ENCODE measurements at places on chromosomes 3 and 15.

- DNase-seq: no peak
These were observed 100.0 kb downstream of the MME start for GRCh38 chr3:155179966-155180757.

DNA sequence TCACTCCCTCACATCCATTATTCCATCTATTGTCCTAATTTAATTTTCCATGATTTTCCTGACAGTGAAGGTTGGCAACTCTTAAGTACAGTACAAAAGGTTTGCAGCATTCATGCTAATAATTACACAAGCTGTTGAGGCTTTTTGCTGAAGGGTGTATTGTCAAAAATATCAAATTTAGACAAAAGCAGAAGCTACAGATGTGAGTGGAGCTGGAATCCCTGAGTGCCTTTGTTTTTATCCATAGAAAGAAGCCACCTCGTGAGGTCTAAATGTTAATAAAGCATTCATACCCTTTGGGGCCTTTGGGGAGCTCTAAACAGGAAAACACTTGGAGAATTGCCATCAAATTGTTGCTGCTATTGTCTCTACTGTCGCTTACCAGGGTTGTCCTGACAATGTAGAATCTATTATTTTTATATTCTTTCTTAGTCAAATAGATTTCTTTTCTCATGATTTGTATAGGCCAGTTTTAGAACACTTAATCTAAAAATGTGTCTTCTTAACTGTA, 185.8 kb upstream of the ROBO1 start:
- DNase-seq: no peak

GRCh38 chr3:13123013-13123654, 49.9 kb upstream of the IQSEC1 start:
- DNase-seq: no peak

DNA sequence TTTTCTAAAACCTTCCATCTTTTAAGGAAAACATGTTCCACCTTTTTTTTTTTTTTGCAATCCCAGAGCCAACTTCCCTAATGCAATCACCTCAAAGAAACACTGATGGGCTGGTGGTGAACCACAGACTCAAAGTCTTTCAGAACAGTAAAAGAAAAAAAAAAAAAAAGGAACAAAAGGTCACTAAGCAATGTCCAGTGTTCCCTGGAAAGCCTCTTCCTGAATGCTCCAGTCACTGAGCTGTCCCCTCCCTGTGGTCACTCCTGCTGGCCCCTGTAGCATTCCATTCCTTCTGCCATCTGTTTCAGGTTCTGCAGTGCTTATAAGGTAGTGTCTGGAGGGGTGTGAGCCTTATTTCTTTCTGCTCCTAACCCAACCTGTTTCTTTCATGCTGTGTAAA, 53.3 kb downstream of the AAGAB start:
- no peak for DNase-seq

DNA sequence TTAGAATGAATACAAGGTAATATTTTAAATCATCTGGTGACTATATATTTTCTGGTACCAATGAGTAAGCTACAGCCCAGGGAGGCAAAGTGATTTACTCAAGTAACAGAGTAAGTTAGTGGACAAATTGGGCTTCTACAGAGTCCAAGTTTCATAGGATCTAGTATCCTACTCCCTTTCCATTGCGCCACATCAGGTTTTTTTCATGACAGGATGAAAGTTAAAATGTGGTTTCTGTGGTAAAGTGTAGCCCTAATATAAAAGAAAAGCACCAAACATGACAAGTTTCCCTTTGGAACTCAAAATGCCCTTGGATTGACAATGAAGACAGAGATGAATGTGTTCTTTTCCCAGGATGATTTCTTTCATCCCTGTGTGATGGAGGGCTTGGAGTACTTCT, 350.8 kb upstream of the ZNF385D start:
- DNase-seq: no peak

DNA sequence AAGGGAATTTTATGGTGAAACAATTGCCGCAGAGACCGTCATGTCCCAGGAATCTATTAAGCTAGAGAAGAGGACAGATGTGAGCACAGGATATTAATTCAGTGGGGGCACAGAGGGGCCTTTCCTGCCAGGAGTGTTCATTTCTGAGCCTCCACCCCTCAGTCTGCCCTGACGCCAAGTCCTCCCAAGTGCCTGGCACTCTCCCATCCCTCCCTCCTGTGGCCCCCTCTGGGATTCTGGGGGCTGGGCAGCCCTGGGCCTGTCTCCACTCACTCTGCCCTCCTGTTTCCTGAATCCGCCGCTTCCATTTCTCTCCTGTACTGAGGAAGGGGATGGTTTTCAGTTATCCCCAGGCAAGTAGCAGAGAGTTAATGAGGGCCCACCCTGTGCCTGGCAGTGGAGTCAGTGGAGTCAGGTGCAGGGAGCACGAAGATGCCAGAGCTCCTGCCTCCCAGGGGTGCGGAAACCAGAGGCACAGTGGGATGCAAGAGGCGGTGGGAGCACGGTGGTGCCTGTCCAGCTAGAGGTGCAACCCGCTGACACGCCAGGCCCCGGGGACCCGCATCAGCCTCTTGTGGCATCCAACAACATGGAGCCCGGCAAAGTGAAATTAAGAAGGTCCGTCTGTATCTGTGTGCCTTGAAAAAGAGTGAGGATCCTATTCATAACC, 212.5 kb downstream of the XXYLT1 start:
- no peak for DNase-seq

DNA sequence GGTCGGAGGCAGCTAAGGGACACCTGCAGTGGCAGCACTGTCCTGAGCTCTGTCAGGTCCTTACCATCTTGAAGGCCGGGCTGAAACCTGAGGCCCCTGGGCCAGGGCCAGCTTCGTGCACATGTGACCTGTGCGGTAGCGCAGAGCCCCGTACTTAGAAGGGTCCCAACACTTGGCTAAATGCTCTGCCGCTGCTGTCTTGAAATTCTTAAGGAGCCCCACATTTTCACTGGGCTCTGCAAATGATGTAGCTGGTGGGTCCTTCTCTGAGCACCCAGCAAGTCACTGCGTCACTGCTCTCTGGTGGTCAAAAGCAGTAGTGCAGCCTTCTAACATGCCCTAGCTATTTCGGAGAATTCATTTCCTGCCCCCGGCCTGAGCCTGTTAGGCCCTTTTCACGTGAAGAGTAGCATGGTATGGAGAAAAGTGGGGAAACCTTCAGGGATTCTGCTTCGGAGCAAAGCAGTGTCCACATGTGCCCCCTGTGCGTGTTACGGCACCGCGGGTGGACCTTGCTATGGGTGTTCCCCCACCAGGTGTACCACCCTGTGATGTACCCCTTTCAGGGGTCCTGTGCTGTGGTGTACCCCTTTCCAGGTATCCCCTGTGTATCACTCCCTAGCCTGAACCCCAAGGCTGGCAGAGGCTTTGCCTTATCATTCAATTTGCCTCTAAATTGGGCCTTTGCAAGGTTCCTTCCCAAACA, 79.7 kb downstream of the TMEM266 start:
- peak; percentile 62 for DNase-seq

- DNase-seq: no peak
These were observed 82.7 kb downstream of the IL1RAP start for GRCh38 chr3:190596349-190597285.

DNA sequence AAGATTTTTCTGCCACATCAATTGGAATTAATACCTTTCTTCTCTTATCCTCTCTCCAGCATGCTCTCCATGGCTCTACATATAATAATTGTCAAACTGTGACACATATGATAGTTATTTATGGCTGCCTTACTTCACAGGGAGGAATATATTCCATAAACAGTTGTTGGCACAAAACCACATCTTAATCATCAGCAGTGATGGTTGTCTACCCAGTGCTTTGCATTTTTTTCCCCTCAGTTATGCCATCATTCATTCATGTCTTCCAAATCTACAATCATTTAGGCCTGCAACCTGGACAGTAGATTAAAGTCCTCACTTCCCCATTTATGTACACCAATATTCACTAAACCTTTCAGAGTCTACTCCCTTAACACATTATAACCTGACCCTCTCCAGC, 107.7 kb downstream of the THRB start:
- DNase-seq: no peak

GRCh38 chr15:68497206-68497910, 65.4 kb upstream of the ITGA11 start:
- no peak for DNase-seq

GRCh38 chr3:53728606-53729005, 117.6 kb downstream of the CHDH start:
- DNase-seq: no peak

GRCh38 chr15:86263230-86263629, 183.6 kb downstream of the AGBL1 start:
- DNase-seq: no peak

DNA sequence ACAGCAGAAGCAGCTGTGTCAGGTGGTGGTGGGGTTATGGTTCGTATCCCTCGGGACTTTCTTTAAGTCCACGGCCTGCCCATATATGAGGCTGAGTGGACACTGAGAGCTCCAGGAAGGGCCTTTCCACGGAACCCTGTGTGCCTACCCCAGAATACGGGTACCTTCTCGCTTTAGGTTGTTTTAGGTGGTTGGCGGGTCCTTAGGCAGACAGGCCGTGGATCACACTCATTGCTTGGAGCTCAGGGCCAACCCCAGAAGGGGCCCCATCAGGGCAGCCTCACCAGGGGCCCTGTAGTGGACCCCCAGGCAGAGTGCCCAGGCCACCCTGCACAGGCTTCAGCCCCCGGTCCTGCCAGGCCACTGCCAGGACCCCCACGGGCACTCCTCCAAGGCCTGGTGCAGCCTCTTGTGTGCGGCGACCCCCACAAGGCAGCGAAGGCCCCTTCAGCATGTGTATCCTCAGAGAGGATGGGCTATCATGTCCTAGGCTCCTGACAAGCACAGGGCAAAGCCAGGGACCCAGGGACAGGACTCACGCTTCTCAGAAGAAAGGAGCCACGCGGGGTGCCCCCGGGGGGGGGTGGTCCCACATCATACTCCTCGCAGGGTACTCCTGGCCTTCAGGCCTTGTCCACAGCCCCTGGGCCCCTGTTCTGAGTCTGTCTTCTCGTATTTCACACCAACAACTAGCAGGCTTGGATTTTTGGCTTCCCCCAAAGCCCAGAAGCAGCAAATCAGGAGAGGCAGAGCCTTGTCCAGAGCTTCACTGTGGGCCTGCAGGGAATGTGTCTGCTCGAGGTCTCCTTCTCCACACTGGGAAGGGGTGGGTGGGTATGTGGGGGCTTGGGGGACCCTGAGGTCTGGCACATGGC, 93.4 kb downstream of the LRRK1 start:
- no peak for DNase-seq

DNA sequence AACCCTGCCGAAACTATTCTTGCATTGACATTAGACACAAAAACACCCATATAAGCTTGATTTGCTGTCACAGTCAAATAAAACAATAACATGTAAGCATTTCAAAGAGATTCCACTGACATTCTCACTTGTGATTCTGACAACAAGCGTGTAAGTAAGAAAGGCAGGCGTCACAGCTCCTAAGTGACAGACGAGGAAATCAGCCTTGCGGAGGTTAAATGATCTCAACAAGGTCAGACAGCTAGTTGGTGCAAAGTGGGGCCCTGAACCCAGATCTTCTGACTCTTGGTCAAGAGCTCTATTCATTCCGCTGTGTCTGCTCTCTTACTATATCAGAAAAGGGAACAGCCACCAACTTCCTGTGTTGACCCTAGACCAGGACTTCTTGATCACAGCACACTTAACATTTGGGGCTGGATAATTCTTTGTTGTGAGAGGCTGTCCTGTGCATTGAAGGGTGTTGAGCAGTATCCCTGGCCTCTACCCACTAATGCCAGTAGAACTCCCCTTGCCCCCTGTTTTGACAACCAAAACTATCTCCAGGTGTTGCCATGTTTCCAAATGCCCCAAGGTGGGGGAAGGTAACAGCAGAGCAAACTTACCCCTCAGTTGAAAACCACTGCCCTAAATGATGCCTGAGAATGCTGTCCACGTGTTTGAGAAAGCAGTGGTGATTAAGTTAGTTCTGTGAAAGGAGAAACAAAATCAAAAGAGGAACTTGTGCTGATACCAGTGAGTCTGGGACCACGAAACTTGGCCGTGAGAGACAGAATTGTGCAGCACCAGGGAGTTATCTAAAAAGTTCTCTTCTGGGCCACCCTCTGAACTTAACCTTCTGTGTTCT, 86.1 kb downstream of the LIPC start:
- no peak for DNase-seq

DNA sequence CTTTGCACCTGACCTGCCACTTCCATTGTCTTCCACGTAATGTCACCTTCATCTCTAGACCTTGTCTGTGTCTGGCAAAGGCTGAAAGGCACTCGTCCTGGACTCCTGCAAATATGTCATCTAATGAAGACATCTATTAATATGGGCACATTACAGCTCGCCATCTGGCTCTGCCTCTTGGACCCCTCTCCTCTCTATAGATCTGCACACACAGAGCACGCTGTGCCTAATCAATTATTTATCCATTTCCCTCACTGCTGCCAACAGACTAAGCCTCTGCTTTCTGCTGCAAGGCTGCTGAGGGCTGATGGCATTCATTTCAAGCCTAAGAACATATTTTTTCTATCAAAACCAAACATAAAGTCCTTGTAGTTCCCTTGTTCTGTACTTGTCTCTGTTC, 573.0 kb downstream of the TUSC7 start:
- no peak for DNase-seq

GRCh38 chr15:78422571-78423340, 15.3 kb upstream of the IREB2 start:
- DNase-seq: no peak

- no peak for DNase-seq
These were observed 170.6 kb upstream of the EPHA3 start for GRCh38 chr3:88936831-88937230.

GRCh38 chr15:57969355-57969754, 96.2 kb downstream of the ALDH1A2 start:
- DNase-seq: no peak

- DNase-seq: no peak
These were observed 6.9 kb downstream of the ABTB1 start for GRCh38 chr3:127679534-127680145.

DNA sequence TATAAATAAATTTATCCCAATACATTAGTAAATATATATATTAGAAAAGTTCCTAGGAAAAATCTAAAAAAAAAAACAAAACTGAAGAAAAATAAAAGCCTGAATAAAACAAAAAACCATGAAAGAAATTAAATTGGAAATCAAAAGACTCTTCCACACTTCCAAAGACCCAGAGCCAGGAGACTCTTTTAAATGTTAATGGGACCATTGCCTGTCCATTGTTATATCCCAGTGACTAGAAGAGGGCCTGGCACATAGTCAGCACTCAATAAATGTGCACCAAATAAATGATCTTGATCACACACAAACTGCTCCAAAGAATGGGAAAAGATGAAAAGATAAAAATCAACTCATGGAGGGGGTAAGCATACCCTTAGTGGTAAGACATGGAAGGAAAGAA, 51.3 kb upstream of the CLDN18 start:
- no peak for DNase-seq

- DNase-seq: no peak
These were observed 47.1 kb upstream of the AKAP13 start for GRCh38 chr15:85333132-85333831.

- DNase-seq: no peak
These were observed 28.8 kb downstream of the ATG7 start for GRCh38 chr3:11300970-11301369.

GRCh38 chr3:25817107-25817506, 27.2 kb downstream of the OXSM start:
- no peak for DNase-seq

GRCh38 chr3:172355836-172356235, 92.4 kb downstream of the GHSR start:
- no peak for DNase-seq

Measured in activated naive CD8-positive, alpha-beta T cell treated with anti-CD3 and anti-CD28 coated beads, Interleukin-2, amount 50 U/mL, for 16 hours (primary cell).